ENCODE measurements at places on chromosomes 1 and 21. TPM values are rescaled to one million over a fixed set of nuclear protein-coding genes. Genes with fewer than 3 reads are reported as not detected.
A peak's percentile ranks its signal among the peaks of the same experiment; 100 is the strongest.

Gene GART
- total RNA-seq = 117 TPM

Gene TEX50
- total RNA-seq = not detected

- DNase-seq = peak; percentile 81
Observed at GRCh38 chr1:11893907-11894251, 32.3 kb downstream of the KIAA2013 start.

- DNase-seq = no peak
Observed at GRCh38 chr1:87867626-87868025, 538.9 kb downstream of the LMO4 start.
